Inflammatory macrophage (primary cell): ENCODE measurements at places on chromosomes 11 and 22.

- DNase-seq: no peak
These were observed 35.0 kb downstream of the TBX1 start for GRCh38 chr22:19795617-19796008.

- DNase-seq: no peak
These were observed 36.1 kb downstream of the GNB1L start for GRCh38 chr22:19818324-19819207.

GRCh38 chr22:40285513-40285912 is 60.8 kb upstream of the ADSL start:
- DNase-seq: no peak

DNA sequence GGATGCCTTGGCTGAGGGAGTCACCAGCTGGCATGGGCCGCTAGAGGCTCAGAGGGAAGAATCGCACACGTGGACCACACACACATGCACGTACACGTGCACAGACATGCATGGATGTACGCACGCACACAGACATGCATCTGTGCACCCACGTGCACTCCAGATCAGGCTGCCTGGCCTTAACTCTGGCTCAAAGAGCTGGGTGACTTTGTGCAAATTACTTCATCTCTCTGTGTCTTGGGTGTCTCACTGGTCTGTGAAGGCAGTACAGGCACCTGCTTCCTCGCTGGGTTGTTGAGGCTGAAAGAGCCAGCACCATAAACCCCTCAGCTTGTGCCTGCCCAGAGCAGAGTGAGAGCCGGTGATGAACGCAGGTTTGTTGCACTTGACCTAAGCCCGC is 28.7 kb downstream of the TMPRSS6 start:
- DNase-seq: no peak

- no peak for DNase-seq
These were observed 243.6 kb upstream of the SORL1-AS1 start for GRCh38 chr11:121696177-121696871.

GRCh38 chr22:48147404-48147803 is 1385.0 kb downstream of the TBC1D22A start:
- no peak for DNase-seq

GRCh38 chr11:129324533-129325175 is 51.0 kb upstream of the BARX2 start:
- DNase-seq: no peak

DNA sequence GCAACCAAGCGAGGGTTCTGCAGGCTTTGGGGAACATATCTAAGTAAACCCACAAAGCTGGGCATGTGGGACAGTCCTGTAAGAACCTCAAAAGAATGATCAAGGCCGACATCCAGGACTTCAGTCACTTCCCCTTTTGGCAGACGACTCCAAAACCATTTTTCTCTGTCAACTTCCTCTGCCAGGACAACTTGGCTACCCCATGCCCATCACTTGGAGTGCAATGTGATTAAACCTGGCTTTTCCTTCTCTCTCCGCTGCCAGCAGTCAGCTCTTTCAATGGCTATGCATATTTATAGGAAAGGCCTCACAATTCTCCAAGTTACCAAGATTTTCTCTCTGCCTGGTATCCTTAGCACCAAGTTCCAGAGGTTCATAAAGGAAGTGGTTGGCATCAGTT is 78.9 kb downstream of the C11orf58 start:
- DNase-seq: peak; percentile 77

- peak; percentile 69 for DNase-seq
These were observed 13.2 kb downstream of the POLA2 start for GRCh38 chr11:65274735-65275682.

- peak; percentile 4 for DNase-seq
These were observed 428 bp downstream of the SCN3B start for GRCh38 chr11:123653827-123654565.

DNA sequence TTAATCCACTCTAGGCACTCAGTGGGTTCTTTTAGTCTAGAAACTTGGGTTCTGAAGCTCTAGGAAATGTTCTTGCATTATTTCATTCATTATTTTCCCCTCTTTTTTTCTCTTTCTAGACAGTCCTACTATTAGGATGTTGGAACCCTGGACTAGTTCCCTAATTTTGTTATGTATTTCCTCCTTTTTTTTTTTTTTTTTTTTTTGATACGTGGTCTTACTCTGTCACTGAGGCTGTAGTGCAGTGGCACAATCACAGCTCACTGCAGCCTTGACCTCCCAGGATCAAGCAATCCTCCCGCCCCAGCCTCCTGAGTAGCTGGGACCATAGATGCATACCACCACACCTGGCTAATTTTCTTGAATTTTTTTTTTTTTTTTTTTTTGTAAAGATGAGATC is 9.4 kb downstream of the UPB1 start:
- DNase-seq: peak; percentile 61

- peak; percentile 76 for DNase-seq
These were observed 2.9 kb upstream of the BID start for GRCh38 chr22:17777005-17777716.

GRCh38 chr11:19463976-19464375 is 223.2 kb upstream of the E2F8 start:
- no peak for DNase-seq

DNA sequence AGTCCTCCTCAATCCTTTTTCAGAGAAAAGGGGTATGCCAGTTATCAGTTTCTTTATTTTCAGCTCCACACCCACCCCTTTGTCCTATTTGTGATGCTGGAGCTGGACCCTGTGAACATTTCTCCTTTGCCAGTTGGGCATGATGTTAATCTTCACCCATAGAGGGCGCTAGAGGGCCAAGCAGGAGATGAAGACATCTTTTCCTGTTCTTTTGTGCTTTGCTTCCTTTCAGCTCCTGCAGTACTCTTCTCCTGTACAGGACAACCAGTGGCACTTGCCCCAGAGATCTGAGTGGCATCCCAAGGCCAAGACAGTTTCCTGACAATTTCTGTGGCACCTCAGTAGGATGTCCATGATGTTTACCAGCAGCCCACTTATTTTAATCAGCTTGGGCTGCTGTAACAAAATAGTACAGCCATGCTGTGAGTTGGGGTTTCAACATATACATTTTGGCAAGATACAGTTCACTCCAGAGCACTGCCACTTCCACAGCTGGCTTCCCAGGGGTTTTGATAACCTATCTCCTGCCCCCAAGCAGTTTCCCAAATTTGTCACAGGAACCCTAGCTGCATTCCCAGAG is 4.6 kb downstream of the SAA2 start:
- peak; percentile 73 for DNase-seq

DNA sequence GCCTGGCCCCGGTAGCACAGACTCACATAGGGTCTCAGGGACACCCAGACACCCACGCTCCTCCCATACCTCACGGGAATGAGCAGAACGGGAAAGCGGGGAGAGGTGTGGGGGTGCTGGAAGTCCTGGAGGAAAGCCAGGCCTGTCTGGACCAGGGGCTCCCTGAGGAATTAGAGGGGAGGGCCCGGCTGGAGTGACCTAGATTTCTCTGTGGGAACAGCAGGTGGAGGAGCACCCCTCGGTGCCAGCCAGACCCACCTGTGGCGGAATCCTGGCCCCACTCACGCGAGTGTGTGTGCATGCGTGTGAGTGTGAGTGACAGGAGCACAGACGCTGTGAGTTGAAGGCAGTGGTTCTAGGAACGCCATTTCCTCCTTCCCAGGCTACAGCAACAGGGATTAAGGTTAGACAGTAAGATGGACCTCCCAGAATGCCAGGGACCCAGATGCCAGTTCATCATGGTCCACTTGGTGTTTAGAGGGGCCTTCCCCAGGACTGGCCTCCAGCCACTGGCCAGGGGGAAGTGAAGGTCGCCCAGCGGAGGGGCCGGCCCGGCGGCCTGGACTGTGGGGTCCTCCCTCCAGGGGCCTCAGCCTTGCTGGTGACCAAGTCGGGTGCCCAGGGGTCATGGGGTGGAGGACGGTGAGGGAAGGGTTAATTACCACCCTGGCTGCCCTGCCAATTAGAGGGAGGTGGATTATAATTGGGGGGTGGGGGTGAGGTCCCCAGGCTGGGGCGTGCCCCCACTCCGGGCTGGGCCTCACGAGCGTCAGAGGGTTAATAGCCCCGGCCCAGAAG is 1.0 kb downstream of the PKP3 start:
- no peak for DNase-seq

DNA sequence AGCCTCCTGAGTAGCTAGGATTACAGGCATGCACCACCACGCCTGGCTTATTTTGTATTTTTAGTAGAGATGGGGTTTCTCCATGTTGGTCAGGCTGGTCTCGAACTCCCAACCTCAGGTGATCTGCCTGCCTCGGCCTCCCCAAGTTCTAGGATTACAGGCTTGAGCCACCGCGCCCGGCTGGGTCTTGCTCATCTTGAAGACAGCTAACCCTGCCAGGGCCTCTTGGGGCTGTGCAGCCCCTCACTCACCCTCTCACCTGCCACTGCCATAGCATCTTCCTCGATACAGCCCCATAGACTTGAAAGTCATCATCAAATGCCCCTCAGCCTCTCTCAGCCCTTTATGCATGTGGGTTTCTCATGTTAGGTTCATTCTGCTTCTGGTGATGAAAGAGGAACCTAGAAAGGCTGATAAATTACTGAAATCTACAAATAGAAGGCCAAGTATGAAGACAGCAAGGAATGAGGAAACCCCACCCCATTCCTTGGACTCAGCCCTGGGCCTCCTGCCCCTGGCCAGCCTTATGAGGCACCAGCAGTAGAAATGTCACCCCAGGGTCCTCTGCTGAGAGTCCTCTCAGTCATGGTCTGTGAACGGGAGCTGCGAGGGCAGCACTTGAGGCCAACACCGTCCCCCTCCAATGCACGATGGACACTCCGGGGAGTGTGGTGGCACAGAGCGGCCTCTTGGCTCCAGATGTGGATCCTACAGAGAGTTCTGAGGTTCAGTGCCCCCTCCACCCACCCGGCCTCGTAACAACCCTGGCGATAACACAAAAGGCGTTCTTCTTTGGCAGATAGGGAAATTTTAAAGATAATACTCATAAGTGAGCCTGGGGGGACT is 24.8 kb downstream of the SCGB1A1 start:
- DNase-seq: peak; percentile 64

- no peak for DNase-seq
These were observed 4.0 kb upstream of the TP53AIP1 start for GRCh38 chr11:128946648-128947047.

- no peak for DNase-seq
These were observed 13.8 kb upstream of the TEF start for GRCh38 chr22:41367680-41368542.

- no peak for DNase-seq
These were observed 1140.3 kb downstream of the TBC1D22A start for GRCh38 chr22:47902646-47903180.

DNA sequence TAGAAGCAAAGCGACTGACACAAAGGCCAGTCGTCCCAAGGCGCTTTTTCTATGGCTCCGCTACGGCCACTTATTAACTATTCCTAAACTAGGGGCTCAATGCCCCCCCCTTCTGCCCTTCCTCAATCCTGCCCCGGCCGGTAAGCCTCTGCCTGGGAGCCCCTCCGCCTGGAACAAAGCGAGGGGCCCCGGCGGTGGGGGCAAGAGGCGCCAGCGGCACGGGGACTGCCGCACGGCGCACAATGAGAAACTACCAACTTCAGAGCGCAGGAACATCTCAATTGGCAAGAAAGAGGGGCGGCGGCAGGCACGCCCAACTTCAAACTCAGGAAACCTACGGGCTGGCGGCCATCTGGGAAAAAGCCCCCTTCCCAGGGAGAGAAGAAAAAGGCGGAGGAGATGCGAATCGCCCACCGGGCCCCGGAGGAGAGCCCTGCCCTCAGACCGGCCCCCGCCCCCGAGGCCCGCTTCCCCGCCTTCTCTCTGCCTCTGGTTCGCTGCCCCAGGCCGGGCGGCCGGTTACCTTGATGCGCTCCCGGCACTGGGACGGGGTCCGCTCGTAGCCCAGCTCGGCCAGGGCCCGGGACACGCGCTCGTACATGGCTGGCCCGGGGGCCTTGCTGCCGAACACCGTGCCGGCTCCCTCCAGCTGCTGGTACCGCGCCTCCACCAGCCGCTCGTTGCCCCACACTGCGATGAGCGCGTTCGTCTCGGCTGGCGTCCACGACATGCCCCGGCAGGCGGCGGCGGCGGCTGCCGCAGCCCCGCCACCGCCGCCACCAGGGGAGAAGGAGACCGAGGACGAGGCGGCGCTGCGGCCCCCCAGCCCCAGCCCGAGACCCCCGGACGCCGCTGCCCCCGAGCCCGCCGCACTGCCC is 619 bp downstream of the MSANTD2 start:
- peak; percentile 31 for DNase-seq

DNA sequence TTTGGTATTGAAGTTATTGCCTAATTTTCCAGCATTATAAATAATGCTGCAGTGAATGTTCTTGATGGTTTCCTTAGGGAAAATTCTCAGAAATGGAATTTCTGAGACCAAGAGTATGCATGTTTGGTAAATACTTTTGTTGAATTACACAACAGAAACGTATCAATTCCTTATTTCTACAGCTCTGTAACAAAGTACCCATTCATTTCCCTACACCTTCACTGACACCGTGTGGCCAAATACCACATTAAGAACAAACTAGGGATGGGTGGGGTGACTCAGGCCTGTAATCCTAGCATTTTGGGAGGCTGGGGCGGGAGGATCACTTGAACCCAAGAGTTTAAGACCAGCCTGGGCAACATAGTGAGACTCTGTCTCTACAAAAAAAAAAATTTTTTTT is 21.8 kb downstream of the MCAM start:
- no peak for DNase-seq

DNA sequence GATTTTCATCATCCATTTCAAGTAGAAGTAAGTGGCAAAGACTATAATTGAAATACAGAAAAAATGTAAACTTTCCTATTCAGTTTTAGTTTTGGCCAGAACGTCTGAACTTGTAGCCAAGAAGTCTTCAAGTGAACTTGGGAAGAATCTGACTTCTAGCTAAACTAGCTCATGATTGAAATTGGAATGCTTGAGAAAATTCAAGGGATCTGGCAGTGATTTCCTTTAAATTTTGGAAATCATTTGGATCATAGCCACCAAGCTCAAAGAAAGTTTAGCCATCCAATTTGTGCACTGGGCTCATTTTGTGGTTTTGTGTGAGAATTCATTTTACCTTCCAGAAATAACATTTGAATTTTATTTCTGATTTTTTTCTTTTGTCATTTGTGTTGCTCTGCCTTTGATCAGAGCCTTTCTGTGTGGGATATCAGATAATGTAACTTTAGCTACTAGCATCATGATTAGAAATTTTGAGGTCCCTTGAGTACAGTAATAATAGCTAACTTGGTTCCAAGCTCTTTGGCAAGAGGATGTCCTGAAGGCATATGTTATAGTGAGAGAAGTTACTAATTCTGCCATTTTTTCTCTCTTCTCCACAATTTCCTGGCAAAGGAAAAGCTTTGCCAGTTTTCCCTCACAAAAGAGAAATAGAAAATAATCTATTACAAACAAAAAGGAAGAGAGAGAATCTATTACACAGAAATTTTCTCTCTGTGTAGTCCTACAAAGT is 2123.7 kb upstream of the RAG2 start:
- no peak for DNase-seq
